ENCODE measurements at places on chromosomes 11 and 22.

GRCh38 chr22:39170825-39171622, 18.5 kb upstream of the CBX7 start:
- DNase-seq = peak; percentile 83

DNA sequence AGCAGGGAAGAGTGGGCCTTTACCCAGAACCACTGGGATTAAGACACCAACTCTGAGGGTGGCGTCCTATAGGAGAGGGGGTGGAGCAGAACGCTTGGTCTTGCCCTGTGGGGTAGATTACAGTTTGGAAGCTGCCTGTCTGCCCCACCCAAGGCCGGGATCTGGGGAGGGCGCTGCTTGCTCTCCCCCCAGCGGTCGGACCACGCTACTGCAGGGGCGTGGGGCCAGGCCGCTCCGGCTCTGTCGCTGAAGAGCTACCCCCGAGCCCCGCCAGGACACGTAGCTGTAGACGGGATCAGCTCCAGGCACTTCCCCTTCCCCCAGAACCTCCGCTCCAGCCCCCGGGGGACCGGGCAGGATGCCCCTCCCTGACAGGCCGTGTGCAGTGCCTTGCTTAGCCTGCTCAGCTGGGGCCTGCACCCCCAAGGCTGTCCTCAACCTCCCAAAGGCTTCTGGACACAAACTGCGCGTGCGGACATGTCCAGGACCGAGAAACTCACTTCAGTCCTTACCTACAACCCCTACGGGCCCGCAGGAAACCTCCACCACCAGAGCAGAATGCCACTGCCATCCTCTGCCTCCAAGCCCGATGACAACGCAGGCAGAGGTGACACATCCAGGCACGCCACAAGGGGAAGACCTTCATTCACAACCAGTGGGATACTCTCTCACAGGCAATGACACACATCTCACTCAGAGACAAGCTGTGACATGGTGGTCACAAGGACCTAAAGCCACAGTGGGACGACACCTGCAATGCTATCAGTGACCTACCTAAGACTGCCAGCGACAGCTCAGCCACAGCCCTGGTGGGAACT, 3.6 kb downstream of the AHNAK start:
- peak; percentile 92 for DNase-seq

GRCh38 chr11:13238879-13239514, 38.6 kb upstream of the BMAL1 start:
- peak; percentile 88 for DNase-seq

- DNase-seq = no peak
Observed at GRCh38 chr11:92967867-92968266, 1.6 kb upstream of the MTNR1B start.

GRCh38 chr11:43905813-43906241, 25.2 kb downstream of the ALKBH3 start:
- peak; percentile 23 for DNase-seq

- DNase-seq = no peak
Observed at GRCh38 chr11:12963051-12963450, 46.1 kb upstream of the RASSF10 start.

- DNase-seq = peak; percentile 92
Observed at GRCh38 chr22:37745548-37746365, 48.9 kb downstream of the TRIOBP start.

GRCh38 chr11:101584655-101585054, 848 bp upstream of the TRPC6 start:
- DNase-seq = no peak

DNA sequence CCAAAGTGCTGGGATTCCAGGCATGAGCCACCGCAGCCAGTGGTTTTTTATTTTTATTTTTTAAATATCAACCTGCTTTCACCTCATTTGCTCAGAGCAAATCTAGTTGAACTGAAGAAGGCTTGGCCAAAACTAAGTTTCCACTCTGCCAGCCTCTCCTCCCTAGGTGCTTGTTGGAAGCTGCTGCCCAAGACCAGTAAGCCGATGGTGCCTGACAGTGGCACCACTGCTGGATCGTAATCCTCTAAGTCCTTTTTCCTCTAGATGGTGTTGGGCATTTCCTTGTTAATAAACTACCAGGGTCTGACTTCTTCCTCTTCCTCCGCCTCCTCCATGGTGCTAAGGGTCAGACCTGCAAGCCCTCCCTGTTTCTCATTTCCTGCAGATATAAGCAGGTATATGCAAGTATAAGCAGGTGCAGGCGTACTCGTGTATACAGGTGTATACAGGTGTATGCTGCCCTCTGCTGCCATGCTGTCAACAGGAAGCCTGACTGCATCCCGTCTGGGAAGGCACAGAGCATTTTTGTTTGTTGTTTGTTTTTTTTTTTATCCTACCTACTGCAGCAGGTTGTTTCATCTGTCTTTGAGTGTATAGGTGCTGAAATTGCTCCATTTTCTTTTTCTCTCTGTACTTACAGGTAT, 1.6 kb downstream of the NADSYN1 start:
- no peak for DNase-seq

DNA sequence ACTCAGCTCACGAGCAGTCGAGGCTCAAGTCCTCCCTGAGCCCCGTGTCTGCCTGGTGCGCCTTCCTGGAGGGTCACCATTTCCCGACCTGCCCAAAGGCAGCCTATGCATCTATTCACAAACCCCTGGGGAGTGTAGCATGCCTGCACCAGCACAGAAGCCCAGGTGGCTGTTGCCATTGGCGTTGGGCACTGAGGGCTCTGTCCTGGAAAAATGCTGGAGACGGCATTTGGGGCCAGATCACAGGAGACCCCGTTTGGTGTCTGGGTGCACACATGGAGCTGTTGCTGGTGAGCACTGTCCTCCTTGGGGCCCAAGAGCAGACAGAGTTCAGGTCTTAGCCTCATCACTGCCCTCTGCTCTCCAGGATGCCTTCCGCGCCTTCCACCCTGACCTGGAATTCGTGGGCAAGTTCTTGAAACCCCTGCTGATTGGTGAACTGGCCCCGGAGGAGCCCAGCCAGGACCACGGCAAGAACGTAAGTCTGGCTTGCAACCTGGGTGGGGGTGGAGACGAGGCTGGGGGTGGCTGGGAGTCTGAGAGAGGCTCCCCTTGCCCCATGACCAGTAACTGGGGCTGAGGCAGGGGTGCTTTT, 9.4 kb downstream of the FADS2 start:
- DNase-seq = no peak

DNA sequence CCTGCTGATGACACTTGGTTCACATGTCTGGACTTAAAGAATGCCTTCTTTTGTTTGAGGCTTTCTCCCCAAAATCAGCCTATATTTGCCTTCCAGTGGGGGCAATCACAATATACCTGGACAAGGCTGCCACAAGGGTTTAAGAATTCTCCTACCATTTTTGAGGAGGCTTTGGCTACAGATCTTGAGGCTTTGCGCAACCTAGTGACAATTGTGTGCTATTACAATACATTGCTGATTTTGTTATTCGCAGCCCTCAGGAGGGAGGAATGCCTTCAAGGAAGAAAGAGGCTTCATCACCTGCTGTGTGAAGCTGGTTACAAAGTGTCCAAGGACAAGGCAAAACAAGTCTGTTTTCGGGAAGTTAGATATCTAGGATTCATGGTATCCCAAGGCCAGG, 50.8 kb upstream of the OR4C15 start:
- DNase-seq = no peak

- no peak for DNase-seq
Observed at GRCh38 chr11:68454767-68455166, 5.8 kb upstream of the PPP6R3 start.

GRCh38 chr22:26502688-26503561, 9.3 kb downstream of the TFIP11 start:
- DNase-seq = peak; percentile 87

GRCh38 chr11:88164320-88164719, 10.9 kb downstream of the RAB38 start:
- DNase-seq = no peak

- DNase-seq = no peak
Observed at GRCh38 chr11:29306527-29306926, 710.3 kb downstream of the KCNA4 start.

- peak; percentile 98 for DNase-seq
Observed at GRCh38 chr22:29821291-29822016, 16.6 kb downstream of the ASCC2 start.

DNA sequence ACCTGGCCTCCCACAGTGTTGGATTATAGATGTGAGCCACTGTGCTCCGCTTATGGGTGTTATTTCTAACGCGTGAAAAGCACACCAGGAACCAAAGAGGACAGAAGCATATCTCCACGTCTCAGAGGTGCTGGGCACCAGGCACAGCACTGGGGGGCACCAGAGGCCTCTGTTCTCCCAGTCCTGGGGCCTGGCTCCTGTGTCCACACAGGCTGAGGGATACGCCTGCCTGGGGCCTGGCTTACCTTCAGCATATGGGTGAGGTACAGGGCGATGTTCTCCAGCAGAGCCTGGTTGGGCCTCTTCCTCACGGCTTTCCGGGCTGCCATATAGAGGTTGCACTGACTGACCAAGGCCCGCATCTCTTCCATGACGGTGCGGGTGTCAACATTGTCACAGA, 24.7 kb upstream of the NAP1L4 start:
- DNase-seq = peak; percentile 23

DNA sequence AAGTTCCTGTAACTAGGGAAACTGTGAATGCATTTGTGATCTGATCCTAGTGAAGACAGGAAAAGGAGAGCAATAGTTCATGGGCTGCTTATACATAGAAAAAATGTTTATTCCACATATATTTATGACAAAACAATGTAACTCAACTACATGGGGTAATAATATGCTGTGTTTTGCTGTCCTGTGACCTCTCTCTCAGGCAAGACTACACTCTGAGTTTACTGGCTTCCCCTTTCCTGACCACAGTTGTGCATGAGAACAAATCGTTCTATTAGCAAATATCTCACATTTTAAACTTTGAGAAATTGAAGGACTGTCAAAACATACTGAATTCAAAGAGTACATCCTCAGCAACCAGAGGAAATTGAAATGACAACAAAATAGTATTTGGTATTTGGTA, 161.9 kb upstream of the TRPC6 start:
- no peak for DNase-seq

- peak; percentile 12 for DNase-seq
Observed at GRCh38 chr11:104060820-104061219, 24.4 kb downstream of the DDI1 start.

GRCh38 chr22:38718414-38718813, 12.7 kb downstream of the GTPBP1 start:
- DNase-seq = no peak

GRCh38 chr11:118129471-118130172, 23.0 kb downstream of the SCN4B start:
- DNase-seq = no peak

- DNase-seq = no peak
Observed at GRCh38 chr11:86388198-86388597, 13.5 kb downstream of the CCDC81 start.

- DNase-seq = no peak
Observed at GRCh38 chr11:13140028-13140870, 131.1 kb downstream of the RASSF10 start.

DNA sequence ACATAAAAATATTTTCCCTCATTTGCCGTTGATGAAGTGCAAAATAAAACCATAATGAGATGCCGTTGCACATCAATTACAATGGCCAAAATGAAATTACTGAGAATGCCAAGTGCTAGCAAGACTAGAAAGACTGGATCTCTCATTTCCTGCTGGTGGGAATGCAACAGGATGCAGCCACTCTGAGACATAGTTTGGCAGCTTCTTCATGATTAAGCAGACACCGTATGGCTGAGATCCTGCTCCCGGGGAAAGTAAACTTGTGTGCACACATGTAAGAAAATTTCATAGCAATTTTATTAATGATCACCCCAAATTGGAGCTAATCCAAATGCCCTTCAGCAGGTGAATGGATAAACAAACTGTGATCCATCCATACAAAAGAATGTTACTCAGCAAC, 1013.2 kb downstream of the TBC1D22A start:
- no peak for DNase-seq

DNA sequence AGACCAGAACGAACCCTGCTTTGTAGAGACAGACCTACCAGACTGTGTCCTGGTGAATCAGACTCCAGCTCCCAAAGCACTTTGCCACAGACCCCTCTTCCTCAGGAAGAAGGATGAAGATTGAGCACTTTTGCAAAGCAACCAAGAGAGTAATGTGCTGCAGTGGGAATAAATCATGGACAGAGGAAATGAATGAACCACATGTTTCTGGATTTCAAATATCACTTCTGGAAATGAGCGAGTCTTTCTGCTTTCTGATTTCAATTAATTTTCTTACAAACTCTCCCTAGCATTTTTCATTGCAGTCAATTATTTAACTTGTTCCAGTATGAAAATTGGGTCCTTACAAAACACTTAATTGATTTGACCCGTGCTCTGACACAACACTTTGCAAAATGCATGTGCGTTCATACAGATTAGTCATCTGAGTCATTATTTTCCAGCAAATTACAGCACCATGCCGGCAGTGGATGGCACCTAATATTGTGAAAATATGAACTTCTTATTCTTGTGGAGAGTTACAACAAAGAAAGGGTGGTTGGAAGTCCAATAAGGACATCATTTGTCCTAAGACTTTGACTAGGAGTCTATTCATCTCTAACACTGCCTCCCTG, 315.9 kb upstream of the CCDC90B start:
- DNase-seq = no peak

- DNase-seq = no peak
Observed at GRCh38 chr11:2754008-2754407, 54.2 kb upstream of the KCNQ1OT1 start.

GRCh38 chr11:57668434-57668782, 494 bp downstream of the ZDHHC5 start:
- DNase-seq = peak; percentile 43

Data from hematopoietic multipotent progenitor cell treated with erythropoietin and hydrocortisone succinate and interleukin-3 and kit ligand, for 6 days (in vitro differentiated cells).